ENCODE measurements at places on chromosomes 6 and 20.
A peak's percentile ranks its signal among the peaks of the same experiment; 100 is the strongest.

DNA sequence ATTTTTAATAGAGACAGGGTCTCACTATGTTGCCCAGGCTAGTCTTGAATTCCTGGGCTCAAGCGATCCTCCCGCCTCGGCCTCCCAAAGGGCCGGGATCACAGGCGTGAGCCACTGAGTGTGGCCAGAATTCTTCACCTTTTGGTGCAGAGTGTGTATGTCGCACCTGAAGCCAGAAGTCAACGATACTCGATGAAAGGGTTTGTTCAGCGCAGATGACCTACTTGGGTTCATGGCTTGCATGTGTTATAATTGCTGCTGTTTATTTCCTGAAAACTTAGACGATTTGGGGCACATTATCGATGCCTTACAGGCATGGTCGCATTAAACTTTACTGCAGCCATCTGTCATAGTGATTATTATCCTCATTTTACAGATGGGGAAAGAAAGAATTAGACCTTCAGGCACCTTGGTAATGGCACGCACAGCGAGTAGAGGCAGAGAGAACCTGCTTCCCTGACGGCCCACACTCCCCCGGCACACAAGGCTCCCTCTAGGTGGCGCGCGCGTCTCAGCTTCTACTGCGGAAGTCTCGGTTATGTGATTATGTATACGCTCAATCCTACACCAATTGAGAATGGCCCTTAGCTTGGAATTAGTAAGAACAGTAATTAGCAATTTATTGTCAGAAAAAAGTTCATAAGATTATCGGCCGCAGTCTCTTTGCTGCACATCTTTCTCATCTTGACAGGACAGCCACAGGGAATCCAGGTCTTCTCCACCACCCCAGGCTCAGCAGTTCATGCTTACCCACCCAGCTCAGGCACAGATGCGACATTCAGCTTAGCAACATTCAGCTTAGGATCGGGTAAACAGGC, 212.8 kb upstream of the PROKR2 start:
- DNase-seq: peak; percentile 73

- no peak for DNase-seq
These were observed 245.1 kb upstream of the RSPO3 start for GRCh38 chr6:126873351-126873750.

GRCh38 chr20:46683668-46683938, 5.6 kb downstream of the TP53RK start:
- no peak for DNase-seq

- DNase-seq: peak; percentile 68
These were observed 2.7 kb downstream of the C20orf204 start for GRCh38 chr20:64038565-64039292.

DNA sequence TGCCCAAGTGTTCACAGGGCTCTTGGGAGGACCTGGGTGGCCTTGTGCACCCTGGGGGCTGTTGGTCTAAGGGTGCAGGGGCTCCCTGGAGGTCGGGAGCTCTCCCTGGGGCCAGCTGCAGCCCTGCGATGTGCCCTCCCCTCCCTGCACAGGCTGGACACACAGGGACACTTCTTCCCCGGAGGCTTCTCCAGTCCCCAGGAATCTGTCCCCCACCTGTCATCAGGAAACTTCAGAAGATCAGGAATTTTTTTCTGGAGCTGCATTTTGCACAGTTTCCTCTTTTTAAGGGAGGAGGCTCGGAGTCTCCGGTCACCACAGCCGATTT, 66.9 kb upstream of the BHLHE23 start:
- DNase-seq: no peak

DNA sequence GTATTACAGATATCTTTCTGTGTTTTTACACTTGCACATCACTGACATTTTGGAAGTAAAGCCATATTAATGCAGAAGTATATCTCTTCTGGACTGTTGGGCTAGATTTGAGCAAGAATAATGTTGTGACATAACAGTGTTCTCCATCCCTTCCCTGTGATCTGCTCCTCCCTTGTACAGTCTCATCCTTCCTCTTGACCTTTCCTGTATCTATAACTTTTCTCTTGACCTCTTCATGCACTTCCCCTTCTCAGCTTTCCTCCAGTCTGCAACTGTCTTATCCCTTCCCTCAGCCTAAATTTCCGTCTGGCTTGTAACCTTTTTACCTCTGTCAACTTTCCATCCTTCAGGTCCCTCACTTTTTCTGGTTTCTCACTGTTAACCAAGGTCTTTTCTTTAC, 29.8 kb downstream of the NCOA3 start:
- DNase-seq: no peak

GRCh38 chr20:57576002-57576401, 15.1 kb downstream of the PCK1 start:
- DNase-seq: no peak

DNA sequence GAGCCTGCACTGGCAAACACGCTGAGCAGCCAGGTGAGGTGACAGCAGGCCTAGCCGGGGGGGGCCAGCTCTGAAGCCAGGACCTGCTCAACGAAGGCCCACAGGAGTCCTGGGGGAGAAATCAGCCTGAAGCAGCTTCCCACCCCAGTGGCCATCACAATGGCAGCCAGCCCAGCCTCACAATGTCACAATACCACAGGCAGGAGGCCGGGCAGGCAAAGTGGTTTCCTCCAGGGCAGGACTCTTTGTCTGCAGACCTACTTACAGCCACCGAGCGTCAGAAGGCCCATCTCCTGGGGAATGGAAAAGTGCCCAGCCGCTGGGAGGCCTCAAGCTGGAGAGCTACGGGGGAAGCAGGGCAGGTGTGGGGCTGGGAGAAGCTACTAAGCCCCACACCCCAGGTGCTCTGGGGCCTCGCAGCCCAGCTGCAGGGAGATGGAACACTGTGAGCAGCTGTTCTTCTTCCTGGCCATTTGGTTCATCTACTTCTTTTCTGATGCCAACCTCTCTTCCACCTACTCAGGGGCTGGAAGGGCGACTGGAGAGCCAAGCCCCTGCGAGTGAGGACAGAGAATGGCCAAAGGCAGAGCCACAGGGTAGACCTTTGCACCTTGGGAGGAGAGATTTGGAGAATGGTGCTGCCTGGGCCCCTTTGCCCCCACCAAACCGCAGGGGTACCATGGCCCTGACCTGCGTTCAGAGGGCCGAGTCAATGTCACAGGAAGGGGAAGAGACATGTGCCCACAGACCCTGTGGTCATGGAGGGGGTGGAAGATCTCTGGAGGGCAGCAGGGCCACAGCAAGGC, 22.3 kb upstream of the AVP start:
- no peak for DNase-seq
